ENCODE measurements at places on chromosomes 6 and 20. TPM values are rescaled to one million over a fixed set of nuclear protein-coding genes. Genes with fewer than 3 reads are reported as not detected.

Gene RREB1
- total RNA-seq = 9.5 TPM

Gene THEMIS
- not detected for total RNA-seq

Gene CD164
- 110 TPM for total RNA-seq

Gene PSMB9
- total RNA-seq = 16.8 TPM

All from A549 treated with DMSO at 1 μM for 4 hours (cell line).